ENCODE measurements at places on chromosomes 5 and 9. TPM values are rescaled to one million over a fixed set of nuclear protein-coding genes. Genes with fewer than 3 reads are reported as not detected.

The SLC1A3 gene
- 10.3 TPM for polyA plus RNA-seq

The NSG2 gene
- polyA plus RNA-seq: 2.1 TPM

The SLC34A1 gene
- polyA plus RNA-seq: not detected

The CCL27 gene
- 0.31 TPM for polyA plus RNA-seq

The DBH gene
- polyA plus RNA-seq: 0.04 TPM

The OR2Y1 gene
- polyA plus RNA-seq: not detected

The LHX3 gene
- not detected for polyA plus RNA-seq

The CER1 gene
- not detected for polyA plus RNA-seq

The FUT7 gene
- polyA plus RNA-seq: not detected

The PAXX gene
- 25.2 TPM for polyA plus RNA-seq

The ISL1 gene
- 0.03 TPM for polyA plus RNA-seq
